Memory B cell (primary cell): ENCODE measurements at places on chromosomes 16 and 17.

DNA sequence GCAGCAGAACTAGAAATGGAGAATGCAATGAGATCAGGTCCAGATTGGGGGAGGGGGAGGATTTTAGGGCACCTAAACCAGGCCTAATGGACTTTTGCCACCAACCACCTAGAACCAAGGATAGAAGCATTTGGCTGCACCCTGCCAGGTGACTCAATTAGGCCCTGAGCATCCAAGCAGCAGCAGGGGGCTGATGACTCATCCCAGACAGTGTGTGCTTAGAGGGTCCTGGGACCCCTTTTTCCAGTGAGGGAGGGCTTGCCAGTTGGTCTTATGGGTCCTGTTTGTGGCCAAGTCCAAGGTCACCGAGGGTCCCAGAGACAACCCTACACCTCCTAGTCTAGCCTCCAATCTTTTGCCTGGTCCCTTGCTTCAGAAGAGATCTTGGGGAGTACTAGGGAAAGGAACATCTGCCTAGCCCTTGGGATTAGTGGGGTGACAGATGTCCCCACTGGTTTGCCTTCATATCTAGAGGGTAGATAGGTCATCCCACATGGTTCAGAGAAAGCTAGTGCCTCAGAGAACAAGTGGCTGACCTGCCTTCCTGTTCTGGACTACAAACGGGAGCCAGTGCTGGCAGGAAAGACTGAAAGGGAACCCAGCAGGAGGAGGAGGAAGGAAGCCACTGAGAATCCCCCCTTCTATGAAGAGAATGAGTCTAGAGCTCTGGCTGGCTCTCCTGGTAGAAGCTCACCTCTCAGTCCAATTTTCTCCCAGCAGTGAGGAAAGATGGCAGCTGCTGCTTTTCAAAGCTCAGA, 1.6 kb upstream of the TBKBP1 start:
- no peaks in the 10 kb centered on the region for H3K36me3 ChIP-seq
- peaks cover 1% of the 10 kb centered on the region for H3K27me3 ChIP-seq
- no peak overlapping the region for H3K4me3 ChIP-seq
- no peak for DNase-seq

- H3K4me1 ChIP-seq = peaks cover 5% of the 10 kb centered on the region
- peaks cover 28% of the 10 kb centered on the region for H3K27me3 ChIP-seq
- H3K4me3 ChIP-seq = no peak overlapping the region
- no peaks in the 10 kb centered on the region for H3K36me3 ChIP-seq
- DNase-seq = no peak
- H3K27ac ChIP-seq = no peak overlapping the region
Measured at GRCh38 chr17:50679008-50679544, 28.6 kb downstream of the ANKRD40 start.

- H3K4me3 ChIP-seq = no peak overlapping the region
- H3K27me3 ChIP-seq = peaks cover 22% of the 10 kb centered on the region
- no peak for DNase-seq
- H3K36me3 ChIP-seq = no peaks in the 10 kb centered on the region
- no peak overlapping the region for H3K27ac ChIP-seq
- peaks cover 26% of the 10 kb centered on the region for H3K4me1 ChIP-seq
Measured at GRCh38 chr17:45388604-45389325, 43.9 kb downstream of the ARHGAP27 start.

DNA sequence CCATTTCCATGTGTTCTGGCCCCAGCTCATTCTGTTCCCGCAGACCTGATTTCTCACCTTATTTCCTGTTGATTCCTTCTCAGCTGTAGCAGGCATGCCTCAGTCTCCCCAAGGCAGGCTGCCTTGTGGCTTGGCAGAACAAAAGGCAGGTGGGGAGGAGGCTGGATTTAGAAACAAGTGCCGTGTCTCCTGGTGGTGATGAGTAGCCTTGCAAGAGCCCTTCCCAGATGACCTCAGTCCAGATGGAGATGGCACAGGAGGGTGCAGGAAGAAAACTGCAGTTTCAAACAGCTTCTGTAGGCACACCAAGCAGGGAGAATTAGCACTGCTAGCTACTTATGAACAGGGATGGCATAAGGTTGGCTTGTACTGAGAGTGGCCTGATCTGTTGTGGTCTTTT, 64.6 kb downstream of the ARHGAP44 start:
- H3K4me1 ChIP-seq = no peaks in the 10 kb centered on the region
- H3K36me3 ChIP-seq = peaks cover 2% of the 10 kb centered on the region
- H3K27me3 ChIP-seq = no peaks in the 10 kb centered on the region
- DNase-seq = no peak
- H3K27ac ChIP-seq = no peak overlapping the region
- no peak overlapping the region for H3K4me3 ChIP-seq

DNA sequence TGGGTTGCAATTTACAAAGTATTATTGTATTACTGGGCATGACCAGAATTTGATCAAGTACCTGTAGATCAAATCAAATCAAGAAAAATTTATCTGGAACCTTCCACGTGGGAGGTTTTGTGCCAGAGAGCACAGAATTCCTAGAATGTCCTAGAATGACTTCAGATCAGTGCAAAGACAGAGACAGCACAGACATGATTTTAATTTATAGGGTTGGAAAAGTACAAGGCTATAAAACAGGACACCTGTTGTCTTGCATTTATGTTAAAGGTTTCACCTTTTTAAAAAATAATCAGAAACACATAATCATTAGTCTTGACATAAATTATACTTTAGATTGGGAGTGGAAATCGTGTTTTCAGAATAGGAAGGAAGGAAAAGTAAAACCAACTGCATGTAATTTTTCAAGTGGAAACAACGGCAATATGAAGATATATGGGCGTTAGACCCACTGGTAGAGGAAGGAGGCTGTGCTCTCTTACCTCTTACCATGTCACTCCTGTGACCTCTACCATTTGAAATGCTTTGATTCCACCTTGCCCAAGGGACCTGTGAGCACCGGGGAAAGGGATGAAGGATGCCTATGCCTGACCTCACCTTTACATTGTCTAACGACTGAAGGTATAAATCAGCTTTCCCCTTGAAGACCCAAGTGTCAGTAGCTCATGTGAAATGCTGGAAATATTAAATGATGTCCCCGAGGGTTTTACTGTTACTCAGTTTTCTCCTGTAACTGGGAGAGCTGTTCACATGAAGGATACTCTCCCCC, 100.4 kb downstream of the SNX11 start:
- H3K36me3 ChIP-seq = peaks cover 2% of the 10 kb centered on the region
- peaks cover 3% of the 10 kb centered on the region for H3K27me3 ChIP-seq
- DNase-seq = no peak
- H3K4me1 ChIP-seq = no peaks in the 10 kb centered on the region
- no peak overlapping the region for H3K4me3 ChIP-seq

DNA sequence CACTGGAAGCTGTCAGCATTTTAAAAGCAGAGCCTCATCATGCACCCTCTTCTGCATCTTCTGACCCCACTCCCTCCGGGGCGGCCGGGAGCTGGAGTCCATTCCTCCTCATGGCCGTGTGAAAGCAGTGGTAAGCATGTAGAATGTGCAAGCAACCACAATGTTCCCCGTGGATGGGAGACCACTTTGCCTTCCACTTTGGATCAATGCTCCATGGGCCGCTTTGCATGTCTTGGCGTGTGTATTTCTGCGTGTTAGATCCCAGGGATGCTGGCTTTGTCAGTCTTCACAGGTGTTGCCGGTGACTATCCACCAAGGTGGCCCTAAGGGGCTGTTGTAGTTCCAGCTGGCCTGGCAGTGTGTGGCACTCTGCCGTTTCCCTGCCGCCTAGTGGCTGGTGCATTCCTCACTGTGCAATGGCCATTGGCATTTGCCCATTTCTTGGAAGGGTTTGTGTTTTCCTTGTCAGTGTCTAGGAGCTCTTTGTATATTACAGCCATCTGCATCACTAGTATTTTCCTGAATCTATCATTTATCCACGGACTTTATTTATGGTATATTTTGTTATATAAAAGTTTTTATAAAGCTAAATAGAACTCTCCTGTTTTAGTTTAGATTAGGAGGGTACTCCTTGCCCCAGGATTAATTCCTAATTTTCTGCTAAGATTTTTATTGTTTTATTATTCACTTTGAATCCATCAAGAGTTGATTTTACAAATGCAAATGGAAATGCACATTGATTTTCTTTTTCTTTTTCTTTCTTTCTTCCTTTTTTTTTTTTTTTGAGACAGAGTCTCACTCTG, 5.8 kb upstream of the ALDH3A1 start:
- DNase-seq = no peak
- peak overlapping the region; percentile 40 for H3K27ac ChIP-seq
- no peaks in the 10 kb centered on the region for H3K27me3 ChIP-seq
- H3K4me3 ChIP-seq = peak overlapping the region; percentile 72
- H3K36me3 ChIP-seq = no peaks in the 10 kb centered on the region

DNA sequence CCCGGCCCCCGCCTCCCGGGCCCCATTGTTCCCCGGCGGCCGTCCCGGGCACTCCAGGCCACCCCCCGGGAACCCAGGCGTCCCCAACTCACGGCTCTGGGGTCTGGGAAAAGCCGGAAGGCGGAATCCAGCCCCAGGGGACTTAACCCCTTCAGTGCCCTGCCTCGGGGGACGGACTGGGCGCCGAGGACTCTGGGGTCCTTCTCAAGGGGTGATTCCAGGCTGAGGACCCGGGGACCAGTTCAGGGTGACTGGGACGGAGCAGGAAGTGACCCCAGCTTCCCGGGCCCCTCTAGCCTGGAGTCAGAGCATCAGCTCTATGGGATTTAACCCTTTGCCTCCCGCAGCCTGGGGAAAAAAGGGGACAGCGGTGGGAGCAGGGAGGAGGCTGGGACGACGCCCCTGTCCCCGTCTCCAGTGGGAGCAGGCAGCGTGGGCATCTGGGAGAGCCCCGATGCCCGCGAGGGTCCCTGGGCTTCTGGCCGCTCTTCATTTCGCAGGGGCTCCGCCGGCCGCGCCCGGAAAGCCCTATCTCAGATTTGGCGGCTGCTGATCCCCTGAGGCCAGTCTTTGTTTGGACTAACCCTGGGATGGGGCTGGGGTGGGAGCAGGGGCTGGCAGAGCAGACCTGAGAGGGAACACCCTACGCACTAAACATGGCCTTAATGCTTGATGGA, at the start of gene ZNF629:
Gene ZNF629 (minus strand): TSS at position 270 of the 677 bp plus-strand sequence. CDS start 2,723 bp downstream, outside the sequence.
- H3K4me3 ChIP-seq = peak within 1 kb of the TSS; percentile 84
- DNase-seq = no peak
- H3K36me3 ChIP-seq = peaks cover 4% of the 10 kb centered on the region
- H3K27me3 ChIP-seq = peaks cover 12% of the 10 kb centered on the region
- peaks cover 8% of the 10 kb centered on the region for H3K4me1 ChIP-seq

GRCh38 chr17:47884905-47885730, 10.9 kb upstream of the SP2 start:
- no peaks in the 10 kb centered on the region for H3K4me1 ChIP-seq
- no peaks in the 10 kb centered on the region for H3K36me3 ChIP-seq
- H3K27me3 ChIP-seq = peaks cover 14% of the 10 kb centered on the region
- no peak overlapping the region for H3K4me3 ChIP-seq

DNA sequence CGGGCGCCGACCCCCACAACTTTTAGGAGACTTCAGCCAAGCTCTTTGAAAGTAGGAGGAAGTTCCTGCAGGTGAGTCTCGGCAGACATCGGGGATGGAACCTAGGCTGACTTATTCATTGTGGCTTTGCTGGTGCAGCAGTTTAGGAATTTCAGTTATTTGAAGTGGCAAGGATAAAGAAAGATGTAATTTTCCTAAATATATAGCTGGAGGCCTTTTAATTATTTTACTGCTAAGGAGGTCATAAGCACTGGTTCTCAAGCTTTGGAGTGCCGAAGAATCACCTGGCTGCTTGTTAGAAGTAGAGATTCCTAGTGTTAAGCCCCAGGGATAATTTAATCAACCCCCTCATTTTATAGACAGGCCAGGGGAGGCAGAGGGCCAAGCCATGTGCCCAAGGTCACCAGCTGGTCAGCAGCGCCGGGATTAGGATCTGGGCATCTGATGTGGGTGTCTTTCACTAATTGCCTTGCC, 28.9 kb upstream of the BCAR1 start:
- H3K27me3 ChIP-seq = peaks cover 3% of the 10 kb centered on the region
- no peaks in the 10 kb centered on the region for H3K4me1 ChIP-seq
- no peak for DNase-seq
- H3K27ac ChIP-seq = no peak overlapping the region
- H3K4me3 ChIP-seq = no peak overlapping the region

GRCh38 chr17:18184143-18185031, 759 bp downstream of the ALKBH5 start:
- H3K27me3 ChIP-seq = no peaks in the 10 kb centered on the region
- DNase-seq = peak; percentile 65
- peaks cover 41% of the 10 kb centered on the region for H3K4me1 ChIP-seq
- peaks cover 9% of the 10 kb centered on the region for H3K36me3 ChIP-seq
- peak overlapping the region; percentile 95 for H3K4me3 ChIP-seq

GRCh38 chr17:80482555-80483308, 6.3 kb upstream of the NPTX1 start:
- no peak overlapping the region for H3K27ac ChIP-seq
- no peaks in the 10 kb centered on the region for H3K36me3 ChIP-seq
- H3K4me1 ChIP-seq = peaks cover 4% of the 10 kb centered on the region
- no peak overlapping the region for H3K4me3 ChIP-seq
- no peak for DNase-seq

DNA sequence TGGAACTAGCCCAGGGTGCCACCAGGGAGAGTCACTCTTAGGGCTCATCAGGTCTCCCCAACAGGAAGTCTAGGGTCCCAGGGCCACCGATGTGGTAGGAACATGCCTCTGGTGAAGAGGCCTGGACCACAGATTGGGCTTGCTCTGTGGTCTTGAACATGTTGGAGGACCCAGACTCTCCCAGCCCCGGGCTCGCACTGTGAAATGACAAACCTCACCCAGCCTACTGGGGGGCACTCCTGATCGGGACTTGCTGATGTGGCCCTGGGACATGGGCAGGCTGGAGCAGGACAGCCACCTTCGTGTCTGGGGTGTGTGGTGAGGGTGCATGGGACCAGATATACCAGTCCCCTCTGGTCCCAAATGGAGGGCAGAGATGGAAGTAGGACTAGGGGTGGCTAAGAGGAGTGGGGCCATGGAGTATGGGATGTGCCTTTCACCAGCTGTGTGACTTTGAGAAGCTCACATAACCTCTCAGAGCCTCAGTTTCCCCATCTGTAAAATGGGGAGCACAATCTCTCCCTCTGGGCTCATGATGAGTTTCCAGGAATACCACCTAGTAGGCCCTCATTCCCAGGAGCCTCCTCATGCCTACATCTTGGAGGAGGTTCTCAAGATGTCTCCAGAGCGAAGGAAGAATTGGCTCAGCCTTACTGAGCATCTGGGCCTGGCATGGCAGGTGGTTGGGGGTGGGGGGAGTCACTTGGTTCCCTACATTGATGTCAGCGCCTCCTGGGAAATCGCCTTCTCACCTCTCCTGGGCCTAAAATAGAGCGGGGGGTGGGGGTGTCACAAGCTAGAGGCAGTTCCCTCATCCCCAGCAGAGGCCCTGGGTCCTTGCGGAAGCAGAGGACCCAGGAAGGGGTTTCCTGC, 1.5 kb upstream of the ADAM11 start:
- no peak overlapping the region for H3K4me3 ChIP-seq
- no peak overlapping the region for H3K27ac ChIP-seq
- H3K4me1 ChIP-seq = peaks cover 5% of the 10 kb centered on the region
- no peak for DNase-seq

- H3K4me1 ChIP-seq = no peaks in the 10 kb centered on the region
- H3K36me3 ChIP-seq = no peaks in the 10 kb centered on the region
- H3K27ac ChIP-seq = no peak overlapping the region
- H3K27me3 ChIP-seq = peaks cover 7% of the 10 kb centered on the region
- no peak for DNase-seq
Measured at GRCh38 chr16:22788193-22788530, 25.8 kb upstream of the HS3ST2 start.
